ENCODE measurements at places on chromosomes 3 and 15. TPM values are rescaled to one million over a fixed set of nuclear protein-coding genes. Genes with fewer than 3 reads are reported as not detected.

Gene MB21D2
- 4.5 TPM for total RNA-seq

Gene MUC20
- total RNA-seq, result 17.8 TPM

DNA sequence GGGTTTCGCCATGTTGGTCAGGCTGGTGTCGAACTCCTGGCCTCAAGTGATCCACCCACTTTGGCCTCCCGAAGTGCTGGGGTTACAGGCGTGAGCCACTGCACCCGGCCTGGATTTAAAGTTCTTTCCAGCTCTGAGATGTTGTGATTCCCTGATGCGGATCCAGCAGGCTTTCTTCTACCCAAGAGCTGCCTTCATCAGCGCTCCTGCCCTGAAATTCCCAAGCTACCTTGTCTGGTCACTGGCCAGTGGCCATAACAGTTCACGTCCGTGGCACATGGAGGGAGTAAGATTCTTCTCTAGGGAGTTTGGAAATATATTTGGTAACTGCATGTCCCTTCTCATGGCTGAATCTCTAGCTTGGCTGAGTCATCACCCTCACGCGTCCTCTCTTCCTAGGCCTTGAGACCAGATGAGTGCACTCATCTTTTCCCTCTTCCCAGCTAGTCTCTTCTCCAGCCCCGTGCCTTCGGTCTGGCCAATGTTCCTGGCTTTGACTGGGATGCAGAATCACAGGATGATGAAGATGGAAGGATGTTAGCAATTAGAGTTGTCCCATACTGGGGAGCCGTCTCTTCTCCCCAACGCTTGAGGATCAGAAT is 29.8 kb upstream of the APOD start:
- no peak overlapping the region for H3K4me3 ChIP-seq
- no peak overlapping the region for H3K27ac ChIP-seq
- no peaks in the 10 kb centered on the region for H3K36me3 ChIP-seq
- DNase-seq, result no peak
- no peaks in the 10 kb centered on the region for H3K4me1 ChIP-seq
- H3K27me3 ChIP-seq, result no peaks in the 10 kb centered on the region

DNA sequence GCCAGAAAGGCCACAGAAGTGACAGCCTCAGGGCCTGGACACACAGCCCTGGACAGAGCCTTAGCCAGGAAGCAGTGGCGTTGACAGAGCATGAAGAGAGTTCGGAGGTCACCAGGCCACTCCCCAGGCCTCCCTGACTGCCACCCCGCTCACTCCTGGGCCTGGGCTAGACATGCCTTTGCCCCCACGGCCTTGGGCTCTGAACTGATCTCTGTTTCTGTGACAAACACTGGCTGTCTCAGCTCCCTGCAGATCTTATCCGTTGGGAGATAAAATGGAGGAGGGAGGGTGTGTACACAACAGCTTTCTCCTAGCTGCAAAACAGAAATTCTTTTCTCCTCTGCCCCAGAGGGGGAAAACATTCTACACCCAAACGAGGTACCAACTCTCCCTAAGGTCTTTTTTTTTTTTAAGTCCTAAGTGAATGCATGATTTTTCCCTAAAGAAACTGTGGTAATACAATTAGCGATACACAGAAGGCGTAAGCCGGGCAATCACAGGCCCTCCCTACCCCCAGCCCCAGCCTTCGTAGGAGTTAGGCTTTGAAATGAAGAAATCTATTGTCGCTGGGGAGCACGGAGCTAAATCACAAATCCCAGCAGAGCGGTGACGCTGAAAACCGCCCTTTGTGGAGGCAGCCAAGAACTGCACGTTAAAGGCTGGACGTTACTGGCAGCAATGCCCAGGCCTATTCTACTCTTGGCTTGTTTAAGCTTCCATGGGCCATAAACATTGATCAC is 45.0 kb downstream of the SRGAP3 start:
- DNase-seq, result no peak
- H3K27ac ChIP-seq, result no peak overlapping the region
- H3K4me3 ChIP-seq, result no peak overlapping the region
- H3K27me3 ChIP-seq, result no peaks in the 10 kb centered on the region

DNA sequence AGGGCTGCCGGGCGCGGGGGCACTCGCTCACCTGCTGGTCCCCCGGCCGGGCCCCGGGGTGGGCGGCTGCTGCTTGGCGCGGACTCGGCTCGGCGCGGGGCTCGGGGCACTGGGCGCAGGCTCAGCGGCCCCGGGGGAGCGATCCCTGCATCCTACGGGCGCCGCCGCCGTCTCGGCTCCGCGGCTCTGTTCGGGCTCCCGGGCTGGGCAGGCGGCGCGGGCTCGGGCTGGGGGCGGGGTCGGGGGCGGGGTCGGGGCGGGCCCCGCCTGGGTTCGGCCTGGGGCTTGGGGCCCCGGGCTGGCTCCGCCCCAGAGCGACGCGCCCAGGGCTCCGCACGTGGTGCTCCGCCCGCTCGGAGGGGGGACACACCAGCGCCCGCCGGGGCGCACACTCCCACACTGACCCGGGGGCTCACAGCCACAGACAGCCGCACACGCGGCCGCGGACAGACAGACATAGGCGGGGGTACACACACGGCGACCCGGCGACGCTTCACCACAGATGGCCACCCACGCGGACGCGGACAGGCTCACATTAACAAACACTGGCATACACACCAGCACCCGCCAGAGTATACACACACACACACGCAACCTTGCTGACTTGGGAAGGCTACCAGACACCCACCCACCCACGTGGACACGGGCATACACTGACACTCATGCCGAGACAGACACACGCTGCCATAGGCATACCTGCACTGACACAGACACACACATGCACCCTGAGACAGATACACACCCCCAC is at the start of gene SCN5A:
TSS of gene SCN5A (minus strand) at position 188 of the 748 bp plus-strand sequence. CDS start 16,380 bp downstream, outside the sequence.
- no peaks in the 10 kb centered on the region for H3K4me1 ChIP-seq
- H3K36me3 ChIP-seq, result no peaks in the 10 kb centered on the region

DNA sequence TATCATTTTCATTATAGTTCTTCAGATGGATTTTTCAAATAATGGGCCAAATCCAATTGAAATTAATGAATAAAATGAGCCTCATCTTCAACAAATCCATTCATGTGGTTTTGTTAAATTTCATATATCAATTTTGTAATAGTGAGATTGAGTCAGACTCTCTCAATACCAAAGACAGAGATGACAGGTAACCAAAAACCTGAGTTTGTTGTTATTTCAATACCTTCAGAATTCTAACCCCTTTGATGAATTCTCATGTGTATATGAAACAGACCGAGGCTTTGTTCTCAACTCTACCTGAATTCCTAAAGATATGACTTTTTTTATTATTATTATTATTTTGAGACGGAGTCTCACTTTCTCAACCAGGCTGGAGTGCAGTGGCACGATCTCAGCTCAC is 92.8 kb downstream of the FOXP1 start:
- H3K36me3 ChIP-seq, result no peaks in the 10 kb centered on the region
- H3K27ac ChIP-seq, result no peak overlapping the region
- no peaks in the 10 kb centered on the region for H3K27me3 ChIP-seq
- H3K4me1 ChIP-seq, result no peaks in the 10 kb centered on the region

- no peaks in the 10 kb centered on the region for H3K36me3 ChIP-seq
- H3K27me3 ChIP-seq, result no peaks in the 10 kb centered on the region
- DNase-seq, result no peak
- no peak overlapping the region for H3K4me3 ChIP-seq
- H3K4me1 ChIP-seq, result no peaks in the 10 kb centered on the region
These were observed 165.2 kb downstream of the MECOM start for GRCh38 chr3:169498336-169498735.

- H3K36me3 ChIP-seq, result no peaks in the 10 kb centered on the region
- H3K27me3 ChIP-seq, result no peaks in the 10 kb centered on the region
- no peak overlapping the region for H3K27ac ChIP-seq
- H3K4me1 ChIP-seq, result no peaks in the 10 kb centered on the region
- no peak overlapping the region for H3K4me3 ChIP-seq
These were observed 47.4 kb upstream of the CRTC3 start for GRCh38 chr15:90482124-90483011.

DNA sequence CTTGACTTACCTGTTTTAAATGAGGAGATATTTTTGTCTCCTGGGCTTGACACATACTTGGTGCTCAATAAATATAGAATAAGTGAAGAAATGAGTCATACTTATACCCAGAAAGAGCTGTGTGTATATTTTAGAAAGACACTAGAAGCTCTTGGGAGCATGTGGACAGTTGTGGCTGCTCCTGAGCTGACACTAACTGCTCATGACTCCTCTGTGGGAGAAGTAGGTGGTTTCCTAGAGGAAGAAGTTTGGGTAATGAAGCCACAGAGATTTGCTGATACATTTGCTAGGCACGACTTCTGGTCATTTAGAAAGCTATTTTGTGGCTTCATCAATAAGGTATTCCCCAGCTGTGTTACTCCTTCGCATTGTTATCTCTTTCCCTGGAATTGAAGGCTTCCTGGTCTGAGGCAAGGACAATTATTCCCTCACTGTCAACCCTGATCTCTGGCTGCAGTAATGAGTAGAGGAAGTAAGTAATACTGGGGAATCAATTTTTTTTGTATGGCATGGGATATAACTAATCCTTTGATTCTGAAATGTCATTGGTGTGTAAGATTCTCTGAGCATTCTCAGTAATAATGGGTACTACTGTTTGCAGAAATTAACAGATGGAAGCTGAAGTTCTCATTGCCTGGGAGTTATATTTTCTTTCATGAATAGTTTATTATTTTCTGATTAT is 79.6 kb upstream of the DCBLD2 start:
- H3K36me3 ChIP-seq, result no peaks in the 10 kb centered on the region
- no peak overlapping the region for H3K27ac ChIP-seq
- no peaks in the 10 kb centered on the region for H3K27me3 ChIP-seq
- DNase-seq, result no peak
- no peak overlapping the region for H3K4me3 ChIP-seq
